ENCODE measurements at places on chromosomes 3 and 15.

GRCh38 chr15:60313906-60314305 lies 83.9 kb downstream of the ANXA2 start:
- no peak for DNase-seq

- no peak for DNase-seq
Measured at GRCh38 chr3:154178172-154178571, 57.0 kb downstream of the ARHGEF26 start.

DNA sequence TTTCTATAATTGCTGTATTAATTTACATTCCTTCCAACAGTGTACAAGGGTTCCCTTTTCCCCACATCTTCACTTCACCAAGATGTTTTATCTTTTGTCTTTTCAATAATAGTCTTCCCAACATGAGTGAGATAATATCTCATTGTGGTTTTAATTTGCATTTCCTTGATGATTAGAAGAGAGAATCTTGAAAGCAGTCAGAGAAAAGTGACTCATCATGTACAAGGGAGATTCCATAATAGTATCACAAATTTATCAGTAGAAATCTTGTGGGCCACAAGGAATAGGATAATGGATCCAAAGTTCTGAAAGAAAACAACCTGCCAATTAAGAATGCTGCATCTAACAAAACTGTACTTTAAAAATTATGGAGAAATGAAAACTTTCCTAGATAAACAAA lies 189.3 kb downstream of the NECTIN3 start:
- no peak for DNase-seq

DNA sequence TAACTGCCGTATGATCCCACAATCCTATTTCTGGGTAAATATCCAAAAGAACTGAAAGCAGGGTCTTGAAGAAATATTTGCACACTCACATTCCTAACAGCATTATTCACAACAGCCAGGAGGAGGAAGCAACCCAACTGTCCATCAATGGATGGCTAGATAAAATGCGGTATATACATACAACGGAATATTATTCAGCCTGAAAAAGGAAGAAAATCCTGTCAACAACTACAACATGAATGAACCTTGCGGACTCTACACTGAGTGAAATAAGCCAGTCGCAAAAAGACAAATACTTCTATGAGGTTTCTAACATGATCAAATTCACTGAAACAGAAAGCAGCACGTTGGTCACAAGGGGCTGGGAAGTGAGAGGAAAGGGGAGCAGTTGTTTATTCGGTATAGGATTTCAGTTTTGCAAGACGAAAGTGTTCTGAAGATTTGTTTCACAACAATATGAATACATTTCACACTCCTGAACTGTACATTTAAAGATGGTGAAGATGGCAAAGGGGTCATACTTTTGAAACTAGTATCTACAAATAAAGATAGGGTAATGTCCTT lies 6.2 kb downstream of the DLG1 start:
- peak; percentile 35 for DNase-seq

DNA sequence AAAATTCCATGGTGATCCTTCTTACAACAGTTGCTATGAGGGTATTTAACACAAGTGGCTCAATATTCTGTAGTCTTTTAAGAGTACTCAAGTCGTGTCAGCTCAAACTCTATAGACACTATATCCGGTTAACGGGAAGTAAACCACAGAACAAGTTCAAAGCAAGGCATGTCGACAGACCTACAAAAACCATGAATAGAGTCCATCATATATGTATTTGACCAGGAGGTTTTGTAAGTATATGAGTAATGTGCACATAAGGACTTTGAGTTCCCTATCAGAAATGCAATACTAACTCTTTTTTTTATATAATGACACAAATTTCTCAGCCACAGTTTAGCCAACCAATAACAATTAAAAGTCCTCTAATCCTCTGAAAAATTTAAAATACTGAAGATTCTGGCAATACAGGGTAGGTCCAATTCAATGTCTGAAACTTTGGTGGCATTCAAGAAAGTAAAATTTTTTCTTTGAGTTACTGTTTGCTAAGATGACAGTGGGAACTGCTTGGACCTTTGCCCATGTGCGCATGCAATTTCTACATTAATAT lies 93.7 kb downstream of the NEK10 start:
- no peak for DNase-seq

Measured in activated CD4-positive, alpha-beta memory T cell treated with anti-CD3 and anti-CD28 coated beads for 36 hours (primary cell).